ENCODE measurements at places on chromosomes 13 and 19.

GRCh38 chr13:46569456-46569855, 16.5 kb downstream of the LRCH1 start:
- DNase-seq, result no peak

- DNase-seq, result no peak
These were observed 41.3 kb upstream of the SLC7A9 start for GRCh38 chr19:32910874-32911273.

GRCh38 chr13:53136554-53137215, 108.1 kb downstream of the OLFM4 start:
- DNase-seq, result no peak

DNA sequence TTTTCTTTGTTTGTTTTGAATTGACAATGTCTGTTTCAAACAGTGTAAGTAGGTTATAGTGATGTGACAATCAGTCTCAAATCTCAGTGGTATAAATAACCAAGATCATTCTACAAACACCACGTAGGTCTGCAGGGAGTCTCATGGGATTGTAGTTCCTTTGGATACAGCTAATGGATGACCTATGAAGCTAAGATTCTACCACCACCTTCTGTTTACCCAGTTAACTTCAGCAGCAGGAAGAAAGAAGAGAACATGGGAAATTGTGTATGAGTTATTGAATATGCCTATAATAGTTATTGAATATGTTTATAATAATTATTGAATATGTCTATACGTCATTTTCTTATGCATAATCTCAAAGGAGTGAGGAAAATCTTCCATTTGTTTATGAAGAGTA, 63.9 kb upstream of the SLITRK5 start:
- DNase-seq, result no peak

DNA sequence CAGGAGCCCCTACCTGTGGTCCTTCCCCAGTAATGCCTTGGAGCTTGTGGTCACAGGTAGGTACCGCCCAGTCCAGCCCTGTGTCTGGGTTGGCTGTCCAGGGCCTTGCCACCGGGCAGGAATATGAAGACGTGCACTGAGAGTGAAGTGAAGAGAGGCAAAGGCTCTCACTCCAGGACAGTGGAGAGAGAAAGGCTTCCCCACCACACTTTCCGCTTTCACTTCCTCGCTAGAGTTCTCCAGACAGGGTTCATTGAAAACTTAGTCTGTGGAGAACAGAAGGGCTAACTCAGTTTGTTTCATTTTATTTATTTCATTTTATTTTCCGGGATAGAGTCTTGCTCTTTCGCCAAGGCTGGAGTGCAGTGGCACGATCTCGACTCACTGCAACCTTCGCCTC, 14.2 kb downstream of the FCAR start:
- no peak for DNase-seq

- DNase-seq, result no peak
These were observed 2.6 kb downstream of the VSIG10L start for GRCh38 chr19:51339313-51339686.

DNA sequence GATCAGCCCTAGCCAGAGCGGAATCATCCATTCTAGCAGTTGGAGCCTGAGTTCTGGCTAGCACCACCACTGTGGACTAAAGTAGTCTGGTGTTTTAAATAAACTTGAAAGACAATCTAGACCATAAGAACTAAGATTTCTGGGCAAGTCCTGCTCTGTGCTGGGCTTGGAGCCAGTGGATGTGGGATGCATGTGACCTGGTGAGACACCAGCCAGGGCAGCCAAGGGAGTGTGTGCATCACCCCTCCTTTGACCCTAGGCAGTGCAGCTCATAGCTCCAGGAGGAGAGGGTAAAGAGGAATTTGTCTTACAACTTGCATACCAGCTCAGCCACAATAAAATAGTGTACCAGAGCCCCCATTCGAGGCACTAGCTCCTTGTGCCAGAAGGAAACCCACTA, 21.0 kb downstream of the ITGBL1 start:
- DNase-seq, result peak; percentile 87

GRCh38 chr13:79503473-79504017, 22.6 kb downstream of the NDFIP2 start:
- no peak for DNase-seq

DNA sequence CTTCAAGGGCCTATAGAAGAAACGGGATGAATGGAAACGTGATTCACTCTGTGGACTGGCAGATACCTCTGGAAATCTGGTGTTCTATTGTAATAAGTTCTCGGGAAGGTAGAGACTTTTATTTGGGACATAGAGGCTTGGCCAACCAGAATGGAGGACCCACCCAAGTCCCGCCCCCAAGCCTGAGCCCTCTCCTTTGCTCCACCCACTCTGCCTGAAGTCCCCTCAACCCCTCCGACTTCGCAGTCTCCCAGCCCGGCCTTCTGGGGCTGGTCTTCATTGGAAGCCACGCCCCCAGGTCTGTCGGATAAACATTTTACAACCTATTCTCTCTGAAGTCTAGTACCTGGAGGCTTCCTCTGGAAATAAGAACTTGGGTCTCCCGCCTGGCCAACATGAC, 16.9 kb downstream of the FBXL12 start:
- no peak for DNase-seq

- no peak for DNase-seq
These were observed 59.3 kb upstream of the ABCC4 start for GRCh38 chr13:95360464-95361097.

DNA sequence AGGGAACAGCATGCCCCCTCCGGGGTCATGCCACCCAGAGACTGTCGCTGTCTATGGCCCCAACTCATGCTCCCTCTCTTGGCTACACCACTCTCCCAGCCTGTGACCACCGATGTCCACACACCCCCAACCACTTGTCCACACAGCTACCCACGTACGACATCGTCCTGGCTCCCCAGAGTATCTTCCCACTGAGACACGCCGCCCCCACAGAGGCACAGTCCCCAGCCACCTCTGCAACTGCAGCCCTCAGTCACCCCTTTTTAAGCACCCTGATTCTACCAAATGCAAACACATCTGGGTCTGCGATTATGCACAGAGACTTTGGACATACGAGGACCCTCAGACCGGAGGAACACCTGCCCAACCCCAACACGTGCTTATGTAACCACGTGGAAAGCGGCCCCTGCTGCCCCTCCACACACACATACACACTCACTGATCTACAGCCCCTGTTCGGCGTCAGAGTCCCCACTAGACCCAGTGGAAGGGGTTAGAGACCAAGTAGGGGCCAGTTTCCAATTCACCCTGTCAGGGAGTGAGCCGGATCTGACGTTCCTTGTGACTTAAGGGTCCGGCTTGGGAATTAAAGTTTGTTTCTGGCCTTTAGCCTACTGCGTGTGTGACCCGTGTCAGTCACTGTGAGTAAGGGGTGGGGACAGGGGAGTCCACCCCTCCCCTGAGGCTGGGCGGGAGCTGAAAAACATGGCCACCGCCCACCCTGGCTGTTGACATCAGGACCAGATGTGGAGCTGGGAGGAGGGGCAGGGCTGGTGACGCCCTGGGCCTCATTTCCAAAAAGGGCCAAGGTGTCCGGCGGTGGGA, 11.9 kb upstream of the AXL start:
- no peak for DNase-seq

Measured in astrocyte of the spinal cord (primary cell).